ENCODE measurements at places on chromosomes 12 and 14. TPM values are rescaled to one million over a fixed set of nuclear protein-coding genes. Genes with fewer than 3 reads are reported as not detected.

DNA sequence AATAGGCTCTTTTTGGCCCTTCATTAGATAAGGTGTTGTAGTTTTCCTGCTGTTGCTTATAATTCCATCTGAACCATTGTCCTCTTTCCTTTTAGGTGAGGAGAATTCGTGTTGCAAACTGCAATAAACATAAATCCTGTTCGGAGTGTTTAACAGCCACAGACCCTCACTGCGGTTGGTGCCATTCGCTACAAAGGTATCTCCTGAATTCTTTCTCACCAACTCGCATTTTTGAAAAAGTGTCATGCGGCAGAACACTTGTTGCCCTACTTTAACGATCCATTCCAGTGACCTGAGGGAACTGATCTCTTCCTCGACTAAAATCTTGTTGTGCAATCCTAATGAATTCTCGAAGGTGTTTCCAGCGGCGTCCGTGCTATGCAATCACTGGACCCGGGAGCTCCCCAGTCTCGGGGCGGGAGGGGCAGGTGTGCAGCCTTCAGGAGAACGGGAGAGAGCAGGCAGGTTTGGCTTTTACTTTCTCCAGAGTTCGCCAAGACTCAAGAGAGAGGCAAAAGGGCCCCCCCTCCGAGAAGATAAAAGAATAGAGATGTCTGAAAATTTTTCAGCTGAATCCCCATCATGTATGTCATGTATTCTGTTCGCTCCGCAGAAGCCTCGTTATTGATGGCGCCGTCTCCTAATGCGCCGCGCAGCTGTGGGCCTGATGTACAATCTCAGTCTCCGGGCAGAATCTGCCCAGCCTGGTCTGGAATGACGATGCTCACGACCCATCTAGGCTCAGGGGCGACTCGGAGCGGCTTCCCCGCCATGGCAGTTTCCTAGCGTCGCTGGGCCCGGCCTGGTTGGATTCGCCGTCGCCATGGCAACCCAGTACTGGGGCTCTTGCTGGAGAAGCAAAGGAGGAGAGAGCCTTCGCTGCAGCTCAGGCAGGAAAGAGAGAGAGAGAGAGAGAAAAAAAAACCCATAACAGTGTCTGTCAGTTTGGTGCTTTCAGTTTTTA lies 38.2 kb downstream of the PLXNC1 start:
- DNase-seq, result peak; percentile 73

DNA sequence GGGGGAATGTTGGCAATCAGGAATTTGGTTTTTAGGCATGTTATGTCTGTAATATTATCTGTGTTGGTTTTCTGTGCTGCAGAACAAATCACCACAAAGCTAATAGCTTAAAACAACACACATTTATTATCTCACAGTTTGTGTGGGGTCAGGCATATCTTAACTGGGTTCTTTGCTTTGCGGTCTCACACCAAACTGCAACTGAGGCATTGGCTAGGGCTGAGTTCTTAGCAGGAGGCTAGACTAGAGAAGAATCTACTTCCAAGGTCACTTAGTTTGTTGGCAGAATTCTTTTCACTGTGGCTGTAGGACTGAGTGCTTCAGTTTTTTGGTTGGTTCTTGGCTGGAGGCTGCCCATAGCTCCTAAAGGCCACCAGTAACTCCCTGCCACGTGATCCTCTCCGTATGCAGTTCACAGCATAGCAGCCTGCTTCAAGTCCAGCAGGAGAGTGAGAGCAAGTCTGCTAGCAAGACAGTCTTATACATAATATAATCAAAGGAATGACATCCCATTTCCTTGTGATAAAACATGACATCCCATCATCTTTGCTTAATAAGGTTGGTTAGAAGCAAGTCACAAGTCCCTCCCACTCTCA lies 21.6 kb downstream of the ATF1 start:
- no peak for DNase-seq

DNA sequence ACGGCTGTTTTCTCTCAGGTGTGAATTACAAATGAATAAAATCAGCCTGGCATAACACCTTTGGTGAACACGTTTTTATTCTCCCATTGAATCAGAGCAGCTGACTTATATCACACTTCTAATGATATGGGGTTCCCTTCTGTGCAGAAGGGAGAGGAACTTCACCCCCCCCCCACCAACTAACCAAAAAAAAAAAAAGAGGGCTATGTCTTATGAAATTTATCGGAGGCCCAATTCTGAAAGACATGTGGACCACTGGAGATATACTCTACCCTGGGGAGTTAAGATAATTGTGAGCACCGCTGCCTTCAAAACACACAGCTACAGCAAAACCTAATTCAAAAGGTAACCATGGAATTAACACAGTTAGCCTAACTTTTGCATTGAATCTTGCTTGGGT lies 4.6 kb downstream of the BCL11B start:
- no peak for DNase-seq

DNA sequence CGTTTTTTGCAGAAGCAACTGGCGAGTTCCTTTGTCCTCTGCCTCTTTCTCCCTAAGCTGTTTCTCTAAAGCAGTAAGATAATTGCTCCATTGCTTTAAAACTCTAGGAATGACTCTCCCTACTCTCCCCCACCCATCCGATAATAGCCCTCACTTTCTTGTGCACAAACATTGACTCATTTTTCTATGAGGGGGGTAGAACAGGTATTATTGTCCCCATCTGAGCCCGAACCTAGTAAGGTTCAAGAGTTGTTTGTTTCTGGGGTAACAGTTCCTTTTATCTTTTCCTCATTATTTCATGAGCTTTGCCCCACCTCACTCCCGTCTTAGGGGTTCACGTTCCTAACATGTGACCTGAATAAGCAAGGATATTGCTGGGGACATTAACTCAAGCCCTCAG lies 190.6 kb downstream of the EMP1 start:
- DNase-seq, result no peak

DNA sequence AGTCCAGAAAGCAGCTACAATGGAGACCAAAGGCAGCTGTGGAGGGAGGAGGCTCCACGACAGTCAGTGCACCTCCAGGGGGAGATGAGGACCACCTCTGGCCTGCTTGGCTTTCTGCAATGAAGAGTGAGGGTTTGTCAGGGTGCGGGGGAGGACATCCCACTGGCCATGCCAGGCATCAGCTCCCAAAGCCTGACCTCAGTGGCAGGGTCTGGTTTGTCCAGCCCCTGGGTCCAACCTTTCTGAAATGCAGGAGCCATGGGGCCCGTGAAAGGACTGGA lies 35.2 kb downstream of the SLC6A12 start:
- DNase-seq, result peak; percentile 45

DNA sequence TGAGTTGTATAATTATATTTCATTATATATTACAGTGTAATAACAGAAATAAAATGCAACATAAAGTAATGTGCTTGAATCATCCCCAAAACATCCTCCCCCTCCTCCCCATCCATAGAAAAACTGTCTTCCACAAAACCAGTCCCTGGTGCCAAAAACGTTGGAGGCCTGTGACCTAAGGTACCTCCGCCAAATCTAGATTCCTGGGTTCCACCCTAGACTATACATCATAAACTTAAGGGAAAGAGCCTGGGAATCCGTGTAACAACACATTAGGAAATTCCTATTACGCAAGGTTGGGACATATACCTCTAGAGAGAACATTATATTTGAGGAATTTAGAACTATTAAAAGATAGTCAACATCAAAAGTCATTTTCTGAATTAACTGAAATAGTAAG lies 38.0 kb downstream of the SPPL3 start:
- no peak for DNase-seq

DNA sequence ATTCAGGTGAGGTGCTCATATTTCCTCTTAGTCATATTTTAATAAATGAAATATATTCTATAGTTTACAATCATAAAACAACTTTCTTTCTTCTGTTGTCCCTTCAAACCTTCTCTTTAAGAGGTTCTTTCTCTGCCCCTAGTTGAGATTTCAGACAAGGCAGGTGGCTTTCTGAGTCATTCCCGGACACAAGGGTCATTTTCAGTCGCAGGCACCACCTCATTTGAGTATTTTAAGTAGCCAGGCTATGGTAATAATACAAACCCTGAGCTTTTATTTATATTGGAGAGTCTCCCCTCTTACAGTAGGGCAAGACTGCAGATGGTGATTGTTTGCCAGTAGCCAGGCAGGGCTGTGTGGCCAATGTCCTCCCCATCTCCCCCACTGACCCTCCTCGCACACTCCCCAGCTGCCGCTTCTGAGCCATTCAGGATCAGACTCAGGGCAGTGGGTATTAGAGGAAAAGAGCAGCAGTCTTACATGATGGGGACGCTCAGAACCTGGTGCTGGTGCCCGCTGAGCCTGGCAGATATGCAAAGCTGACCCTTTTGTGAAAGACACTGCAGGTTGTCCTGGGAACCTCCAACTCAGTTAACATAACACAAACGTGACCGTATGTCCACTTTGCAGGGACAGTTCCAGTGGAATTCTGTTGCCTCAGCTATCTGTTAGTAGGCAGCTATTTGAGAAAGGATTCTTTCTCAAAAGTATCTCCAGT lies 101.1 kb upstream of the BCL2L14 start:
- DNase-seq, result no peak

- no peak for DNase-seq
Observed at GRCh38 chr14:52954346-52955214, 3.7 kb upstream of the FERMT2 start.

- peak; percentile 81 for DNase-seq
Observed at GRCh38 chr12:53232646-53233461, 845 bp upstream of the RARG start.

DNA sequence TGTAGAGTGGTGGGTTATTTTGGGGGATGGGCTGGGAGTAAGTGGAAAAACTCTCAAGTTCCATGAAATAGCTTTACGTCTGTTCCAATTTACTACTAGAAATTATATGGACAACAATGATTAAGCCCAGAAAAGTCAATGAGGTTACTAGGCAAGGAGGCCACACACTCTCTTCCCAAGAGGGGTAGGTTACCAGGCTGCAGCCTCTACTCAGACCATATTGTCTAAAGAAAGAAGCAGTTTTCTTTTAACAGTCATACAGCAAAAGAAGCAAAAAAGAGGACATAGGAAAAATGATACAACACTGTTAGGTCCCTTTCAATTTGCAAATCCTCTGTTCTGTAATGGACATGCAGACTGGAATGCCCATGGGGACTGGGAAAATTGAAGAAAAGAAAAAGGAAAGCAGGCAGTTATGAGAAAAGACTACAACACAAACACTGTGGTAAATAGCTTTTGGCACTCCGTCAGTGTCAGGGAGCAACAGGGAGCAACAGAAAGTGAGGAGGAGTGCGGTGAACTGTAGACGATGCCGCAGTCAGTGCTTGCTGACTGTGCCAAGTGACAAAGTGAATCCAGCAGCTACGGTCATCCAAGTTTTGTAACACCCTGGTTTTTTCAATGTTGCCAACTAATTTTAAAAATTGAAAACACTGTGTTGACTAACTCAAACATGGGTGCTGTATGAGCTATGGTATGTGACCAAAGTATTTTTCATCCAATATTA lies 39.8 kb upstream of the HMGA2 start:
- no peak for DNase-seq

GRCh38 chr14:49527221-49527620 lies 59.0 kb downstream of the RPS29 start:
- no peak for DNase-seq

GRCh38 chr12:82366197-82366596 lies 7.9 kb downstream of the METTL25 start:
- no peak for DNase-seq

DNA sequence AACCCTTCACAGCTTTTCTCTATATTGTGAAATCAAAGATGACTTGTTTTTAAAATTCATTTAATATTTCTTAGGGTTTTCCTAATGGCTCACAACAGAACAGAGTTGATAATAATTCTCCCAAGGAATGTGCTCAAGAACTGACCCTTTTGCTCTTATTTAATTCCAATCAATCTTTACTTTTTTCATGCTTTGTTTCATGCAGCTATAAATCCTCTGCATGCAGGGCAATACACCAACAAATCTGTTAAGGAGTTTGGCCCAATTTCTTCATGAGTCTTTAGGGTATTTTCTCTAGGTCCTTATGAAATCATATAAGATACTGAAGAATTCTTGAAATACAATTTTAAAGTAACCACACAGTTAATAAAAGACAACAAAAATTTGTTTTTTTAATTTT lies 264.2 kb downstream of the SLC6A15 start:
- no peak for DNase-seq

DNA sequence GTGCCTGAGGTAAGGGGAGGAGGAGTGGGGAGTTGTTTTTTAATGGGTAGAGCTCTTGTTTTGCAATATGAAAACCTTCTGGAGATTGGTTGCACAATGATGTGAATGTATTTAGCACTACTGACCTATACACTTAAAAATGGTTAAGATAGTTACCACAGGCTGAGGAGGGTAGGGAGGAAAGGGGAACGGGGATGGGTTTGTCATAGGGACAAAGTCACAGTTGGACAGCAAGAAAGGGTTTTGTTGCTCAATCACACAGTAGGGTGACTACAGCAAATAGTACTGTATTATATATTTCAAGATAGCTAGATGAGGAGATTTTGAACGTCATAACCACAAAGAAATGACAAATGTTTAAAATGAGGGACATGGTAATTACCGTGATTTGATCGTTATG lies 1562.4 kb downstream of the AACS start:
- no peak for DNase-seq

SMARCD1 gene
- total RNA-seq, result 20.1 TPM

SERPINA10 gene
- not detected for total RNA-seq

RPGRIP1 gene
- total RNA-seq, result 0.60 TPM

JDP2 gene
- 27.2 TPM for total RNA-seq

CDC42BPB gene
- 68.9 TPM for total RNA-seq
